GM12865 (cell line): ENCODE measurements at places on chromosomes 1 and 21.
A peak's percentile ranks its signal among the peaks of the same experiment; 100 is the strongest.

- DNase-seq: no peak
These were observed at the start of gene MLLT11 for GRCh38 chr1:151060007-151060656. Gene MLLT11 (plus strand): TSS chr1:151060397. CDS start chr1:151067225, 6,828 bp downstream.

GRCh38 chr1:12748778-12749355, 2.9 kb downstream of the CFAP107 start:
- DNase-seq: no peak

GRCh38 chr1:101587741-101588140, 350.9 kb downstream of the S1PR1 start:
- DNase-seq: no peak

GRCh38 chr1:209132736-209133467, 450.6 kb upstream of the CAMK1G start:
- no peak for DNase-seq

DNA sequence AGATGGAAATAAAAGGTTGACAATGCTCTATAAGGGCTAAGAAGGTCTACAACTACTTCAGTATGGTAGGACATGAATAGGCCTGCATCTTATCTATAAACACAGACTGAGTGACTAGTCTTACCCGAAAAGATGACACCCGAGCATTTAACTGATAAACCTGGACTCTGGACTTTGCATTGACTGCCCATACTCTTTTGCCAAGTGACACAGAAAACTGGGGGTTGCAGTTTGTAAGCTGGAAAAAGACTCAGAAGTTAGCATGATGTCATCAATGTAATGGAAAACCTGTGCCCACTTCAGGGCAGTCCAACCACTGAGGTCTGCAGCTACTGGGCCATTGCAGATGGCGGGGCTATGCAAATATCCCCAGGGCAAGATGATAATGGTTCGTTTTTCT, 258.3 kb upstream of the NEGR1 start:
- DNase-seq: no peak

- DNase-seq: no peak
These were observed 436.5 kb upstream of the VAMP3 start for GRCh38 chr1:7334475-7335035.

GRCh38 chr1:20366463-20367115, 75.9 kb downstream of the VWA5B1 start:
- no peak for DNase-seq

GRCh38 chr1:39960431-39960958, 5.5 kb downstream of the MFSD2A start:
- DNase-seq: peak; percentile 81

GRCh38 chr1:247452447-247453039, 5.4 kb downstream of the OR2B11 start:
- no peak for DNase-seq

DNA sequence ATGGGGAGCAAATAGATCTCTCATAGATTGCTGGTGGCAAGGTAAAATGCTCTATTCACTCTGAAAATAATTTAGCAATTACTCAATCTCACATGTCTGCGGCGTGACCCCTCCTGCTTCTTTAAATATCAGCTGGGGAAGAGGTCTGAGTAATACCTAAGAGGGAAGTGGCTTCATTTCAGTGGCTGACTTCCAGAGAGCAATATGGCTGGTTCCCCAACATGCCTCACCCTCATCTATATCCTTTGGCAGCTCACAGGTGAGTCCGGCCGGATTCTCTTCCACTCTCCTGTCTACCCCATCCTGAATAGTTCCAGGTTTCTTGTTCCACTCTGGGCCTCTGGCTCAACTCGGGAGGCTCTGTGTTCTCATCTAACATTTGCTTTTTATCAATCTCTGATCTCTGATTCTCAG, at the start of gene SLAMF7:
Gene SLAMF7, plus strand, starts transcription at position 150 of the 414 bp plus-strand sequence. Its CDS starts 55 bp downstream, at position 205.
- DNase-seq: peak; percentile 86

GRCh38 chr1:4140241-4140640, 240.2 kb upstream of the C1orf174 start:
- no peak for DNase-seq

- no peak for DNase-seq
These were observed 12.4 kb upstream of the RCAN3 start for GRCh38 chr1:24490101-24490781.

DNA sequence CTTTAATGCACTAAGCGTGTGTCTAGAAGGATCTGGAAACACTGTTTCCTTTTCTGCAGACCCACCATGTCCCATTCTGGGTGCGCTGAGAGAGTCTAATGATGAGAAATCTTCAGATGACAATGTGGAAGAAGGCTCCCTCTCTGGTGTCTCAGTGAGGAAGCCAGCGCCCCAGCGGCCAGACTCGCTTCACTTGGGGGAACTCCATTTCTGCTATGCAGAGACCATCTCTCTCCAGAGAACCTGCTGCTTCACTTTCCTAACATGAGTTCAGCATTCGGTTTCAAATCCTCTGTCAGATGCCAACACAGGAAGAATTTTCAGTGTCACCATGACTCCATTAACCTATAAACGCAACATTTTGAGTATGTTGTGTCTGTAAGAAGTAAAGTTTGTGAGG, 121.8 kb downstream of the SYF2 start:
- peak; percentile 71 for DNase-seq

- no peak for DNase-seq
These were observed 11.2 kb upstream of the LUZP1 start for GRCh38 chr1:23179862-23180261.

GRCh38 chr1:164706606-164706987, 147.6 kb downstream of the PBX1 start:
- DNase-seq: no peak
